ENCODE measurements at places on chromosomes 2 and 18. TPM values are rescaled to one million over a fixed set of nuclear protein-coding genes. Genes with fewer than 3 reads are reported as not detected.
A peak's percentile ranks its signal among the peaks of the same experiment; 100 is the strongest.

Gene HOXD8
- 1.2 TPM for total RNA-seq

GRCh38 chr2:19140463-19141208, 217.8 kb downstream of the OSR1 start:
- no peak overlapping the region for H3K27ac ChIP-seq
- H3K4me1 ChIP-seq = no peaks in the 10 kb centered on the region
- peak; percentile 45 for DNase-seq
- H3K36me3 ChIP-seq = no peaks in the 10 kb centered on the region
- H3K4me3 ChIP-seq = no peak overlapping the region

GRCh38 chr2:241226723-241227572, 38.5 kb downstream of the ANO7 start:
- peak; percentile 36 for DNase-seq
- H3K36me3 ChIP-seq = peaks cover 21% of the 10 kb centered on the region
- H3K27ac ChIP-seq = no peak overlapping the region
- no peak overlapping the region for H3K4me3 ChIP-seq

DNA sequence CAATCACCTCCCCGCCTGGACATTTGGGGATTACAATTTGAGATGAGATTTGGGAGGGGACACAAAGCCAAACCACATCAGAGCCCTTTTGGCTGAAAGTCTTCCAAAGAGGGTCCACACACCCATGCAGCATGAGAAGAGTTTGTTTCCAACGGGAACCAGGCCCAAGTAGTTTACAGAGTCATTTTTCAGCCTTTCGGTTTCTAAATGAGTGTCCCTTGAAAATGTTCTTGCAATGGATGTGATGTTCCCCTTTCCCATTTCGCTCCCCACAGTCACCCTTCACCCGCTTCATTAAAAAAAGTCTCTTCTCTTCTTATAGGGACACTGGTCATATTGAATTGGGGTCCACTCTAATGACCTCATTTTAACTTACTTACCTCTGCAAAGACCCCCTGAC, 157.4 kb downstream of the ARL4C start:
- H3K27me3 ChIP-seq = no peaks in the 10 kb centered on the region
- peaks cover 5% of the 10 kb centered on the region for H3K4me1 ChIP-seq
- DNase-seq = no peak
- H3K36me3 ChIP-seq = no peaks in the 10 kb centered on the region

GRCh38 chr2:189791338-189792042, 7.2 kb downstream of the PMS1 start:
- H3K4me3 ChIP-seq = no peak overlapping the region
- H3K36me3 ChIP-seq = peaks cover 18% of the 10 kb centered on the region
- H3K27me3 ChIP-seq = no peaks in the 10 kb centered on the region
- H3K27ac ChIP-seq = no peak overlapping the region

DNA sequence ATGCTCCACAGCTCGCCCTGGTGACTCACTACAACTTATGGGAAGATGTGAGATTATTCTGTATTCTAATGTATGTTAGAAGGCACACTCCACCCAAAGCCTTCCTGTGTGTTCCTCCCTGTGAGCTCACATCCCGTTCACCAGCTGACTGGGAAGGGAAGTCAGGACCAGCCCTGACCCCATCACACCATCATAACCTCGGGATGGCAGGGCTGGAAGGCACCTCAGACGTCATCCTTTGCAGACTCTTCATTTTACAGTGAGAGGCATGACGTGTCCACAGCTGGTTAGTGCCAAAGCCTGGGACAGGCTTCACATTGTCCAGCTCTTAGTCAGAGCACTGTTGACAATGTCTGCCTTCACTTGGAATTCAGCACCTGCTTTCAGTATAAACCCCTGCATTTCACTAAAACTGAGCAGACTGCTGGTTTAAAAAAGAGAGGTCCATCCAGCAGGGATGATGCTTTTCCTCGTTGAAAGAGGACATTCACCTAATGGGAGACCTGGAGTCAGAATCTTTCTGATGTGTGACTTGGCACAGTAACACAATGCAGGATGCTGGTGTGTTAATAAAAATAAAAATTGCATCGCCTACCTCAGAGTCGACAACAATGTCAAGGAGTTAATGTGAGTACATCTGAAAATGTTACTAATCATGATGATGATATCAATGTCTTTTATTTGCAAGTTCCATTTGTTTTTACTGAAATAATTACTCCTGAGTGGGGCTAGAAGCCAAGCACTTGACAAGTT, 418.0 kb upstream of the TNP1 start:
- no peak overlapping the region for H3K4me3 ChIP-seq
- H3K27ac ChIP-seq = no peak overlapping the region
- no peaks in the 10 kb centered on the region for H3K4me1 ChIP-seq
- H3K36me3 ChIP-seq = no peaks in the 10 kb centered on the region
- no peaks in the 10 kb centered on the region for H3K27me3 ChIP-seq

DNA sequence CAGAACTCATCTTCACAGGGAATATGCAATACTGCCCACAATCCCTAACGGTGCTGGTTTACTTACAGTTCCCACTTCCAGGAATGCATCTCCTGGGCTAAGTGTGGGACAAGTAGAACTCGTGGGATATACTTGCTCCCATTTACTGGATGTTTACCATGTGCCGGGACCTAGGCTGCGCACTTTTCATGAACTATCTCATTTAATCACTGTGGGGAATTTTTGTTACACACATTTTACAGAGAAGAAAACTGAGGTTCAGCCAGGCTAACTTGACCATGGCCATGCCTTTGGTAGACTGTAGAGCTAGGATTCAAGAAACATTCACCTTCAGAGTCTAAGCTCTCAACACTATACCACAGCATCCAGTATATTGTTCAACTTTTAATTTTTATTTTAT, 24.4 kb upstream of the MBOAT2 start:
- no peak overlapping the region for H3K4me3 ChIP-seq
- H3K36me3 ChIP-seq = no peaks in the 10 kb centered on the region
- no peaks in the 10 kb centered on the region for H3K27me3 ChIP-seq
- H3K4me1 ChIP-seq = no peaks in the 10 kb centered on the region
